COR-L47 (cell line): ENCODE measurements at places on chromosomes 4 and X.

DNA sequence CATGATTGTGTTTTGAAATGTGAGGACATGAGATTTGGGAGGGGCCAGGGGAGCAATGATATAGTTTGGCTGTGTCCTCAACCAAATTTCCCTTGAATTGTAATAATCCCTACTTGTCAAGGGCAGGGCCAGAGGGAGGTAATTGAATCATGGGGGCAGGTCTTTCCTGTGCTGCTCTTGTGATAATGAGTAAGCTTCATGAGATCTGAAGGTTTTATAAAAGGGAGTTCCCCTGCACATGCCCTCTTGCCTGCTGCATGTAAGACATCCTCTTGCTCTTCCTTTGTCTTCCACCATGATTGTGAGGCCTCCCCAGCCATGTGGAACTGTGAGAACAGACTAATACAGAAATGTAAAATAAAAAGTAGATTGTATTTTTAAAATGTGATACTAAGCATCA lies 1294.9 kb downstream of the ADGRL3 start:
- DNase-seq: no peak

GRCh38 chr4:139776235-139776634 lies 110.6 kb downstream of the MGST2 start:
- DNase-seq: no peak

DNA sequence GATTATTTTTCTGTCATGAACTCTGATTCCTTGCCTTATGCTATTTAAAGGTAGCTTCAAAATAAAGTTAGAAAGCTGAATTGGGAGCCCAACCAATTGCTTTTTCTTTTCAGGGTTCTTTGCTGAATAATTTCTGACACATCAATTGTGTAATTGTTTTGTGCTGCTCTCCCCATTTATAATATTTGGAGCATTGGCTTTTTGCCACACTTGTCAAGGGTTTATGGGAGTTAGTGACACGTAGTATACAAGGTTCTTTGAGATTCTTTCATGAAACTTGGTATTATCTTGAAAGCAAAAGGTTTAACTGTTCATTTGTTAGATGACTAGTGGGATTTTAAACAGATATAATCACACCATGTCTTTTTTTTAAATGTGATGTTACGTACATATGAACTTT lies 80.9 kb downstream of the POLA1 start:
- DNase-seq: no peak

DNA sequence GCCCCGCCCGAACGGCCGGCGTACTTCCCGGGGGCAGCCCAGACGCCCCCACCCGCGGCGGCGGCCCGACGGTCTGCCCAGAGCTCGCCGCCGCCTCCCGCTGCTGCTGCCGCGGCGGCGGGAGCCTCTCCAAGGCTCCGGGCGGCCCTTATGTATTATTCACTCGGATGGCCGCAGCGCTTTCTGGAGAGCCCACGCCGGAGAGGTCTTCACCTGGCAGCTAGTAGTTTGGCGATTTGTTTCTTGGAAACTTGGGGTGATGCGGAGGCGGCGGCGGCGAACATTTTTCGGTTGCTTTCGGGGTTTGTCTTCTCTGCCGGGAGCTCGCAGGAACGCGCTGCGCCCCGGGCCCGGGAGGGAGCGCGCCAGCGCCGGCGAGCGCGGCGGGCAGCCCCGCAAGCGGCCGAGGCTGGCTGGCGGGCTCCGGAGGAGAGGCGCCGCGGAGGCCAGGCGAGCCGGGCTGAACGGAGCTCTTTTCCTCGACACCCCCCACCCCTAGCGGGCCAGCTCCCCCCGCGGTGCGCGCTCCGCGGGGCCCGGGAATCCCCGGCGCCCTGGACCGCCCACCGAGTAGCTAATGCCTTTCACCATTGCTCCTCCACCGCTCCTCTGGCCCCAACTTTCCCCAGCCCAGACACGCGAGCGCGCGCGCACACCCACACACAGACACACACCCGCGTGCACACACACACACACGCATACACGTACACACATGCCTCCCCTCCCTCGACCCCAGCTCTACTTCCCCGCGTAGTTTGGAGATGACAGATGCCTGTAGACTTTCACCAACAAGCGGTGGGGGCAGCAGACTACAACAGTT lies 113.5 kb downstream of the DHX15 start:
- peak; percentile 31 for DNase-seq

- DNase-seq: no peak
These were observed 348.8 kb downstream of the GASK1B start for GRCh38 chr4:157824021-157824420.

- DNase-seq: peak; percentile 11
These were observed 118.8 kb downstream of the SMIM20 start for GRCh38 chr4:26032630-26033317.

DNA sequence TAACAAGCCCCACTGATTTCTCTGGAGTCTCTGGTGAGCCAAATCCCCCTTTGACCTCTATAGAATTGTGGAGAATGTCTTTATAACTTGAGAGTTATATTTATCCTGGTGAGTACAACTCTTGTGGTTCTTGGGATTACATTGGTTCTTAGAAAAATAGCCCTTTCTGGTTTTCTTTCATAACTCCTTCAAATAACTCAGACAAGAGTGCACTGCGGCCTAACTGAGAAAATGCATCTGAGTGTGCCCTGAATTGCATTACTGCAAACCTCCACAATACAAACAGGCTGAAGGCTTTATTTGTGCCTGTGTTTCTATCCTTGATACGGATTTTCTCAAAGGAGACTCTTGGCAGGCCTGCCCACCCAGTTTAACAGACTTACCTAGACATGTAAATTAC lies 2.7 kb downstream of the BEX3 start:
- no peak for DNase-seq

DNA sequence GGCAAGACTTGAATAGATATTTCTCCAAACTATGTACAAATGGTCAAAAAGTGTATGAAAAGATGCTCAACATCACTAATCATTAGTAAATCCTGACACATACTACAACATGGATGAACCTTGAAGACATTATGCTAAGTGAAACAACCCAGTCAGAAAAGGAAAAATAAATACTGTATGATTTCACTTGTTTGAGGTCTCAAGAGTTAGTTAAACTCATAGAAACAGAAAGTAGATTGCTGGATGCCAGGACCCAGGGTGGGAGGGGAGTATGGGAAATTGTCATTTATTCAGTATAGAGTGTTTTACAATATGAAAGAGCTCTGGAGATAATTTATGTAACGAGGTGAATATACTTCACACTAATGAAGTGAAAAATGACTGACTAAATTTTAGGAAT lies 32.4 kb downstream of the PRMT9 start:
- DNase-seq: no peak

- DNase-seq: no peak
These were observed 112.8 kb downstream of the KDR start for GRCh38 chr4:55012363-55013230.

DNA sequence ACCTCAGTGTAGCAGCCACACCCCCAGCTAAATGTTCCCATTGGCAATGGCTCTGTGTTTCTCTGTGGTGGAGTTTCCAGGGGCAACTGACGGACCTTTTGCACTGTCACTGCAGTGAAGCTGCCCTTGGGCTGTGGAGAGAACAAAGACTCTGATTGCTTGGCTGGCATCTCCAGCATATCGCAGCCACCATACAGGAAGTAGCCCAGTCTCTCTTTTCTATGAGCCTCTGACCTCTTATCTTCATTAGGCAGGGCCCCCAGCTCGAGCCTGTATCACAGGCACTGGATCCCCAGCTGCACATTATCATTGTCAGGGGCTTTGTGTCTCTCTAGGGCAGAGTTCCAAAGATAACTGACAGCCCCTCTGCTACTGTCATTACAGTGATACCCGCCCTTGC lies 483.5 kb downstream of the ARAP2 start:
- no peak for DNase-seq

- no peak for DNase-seq
These were observed 166.1 kb downstream of the AFAP1 start for GRCh38 chr4:7773401-7774180.

- peak; percentile 31 for DNase-seq
These were observed 12.3 kb upstream of the XPNPEP2 start for GRCh38 chrX:129726307-129727111.

DNA sequence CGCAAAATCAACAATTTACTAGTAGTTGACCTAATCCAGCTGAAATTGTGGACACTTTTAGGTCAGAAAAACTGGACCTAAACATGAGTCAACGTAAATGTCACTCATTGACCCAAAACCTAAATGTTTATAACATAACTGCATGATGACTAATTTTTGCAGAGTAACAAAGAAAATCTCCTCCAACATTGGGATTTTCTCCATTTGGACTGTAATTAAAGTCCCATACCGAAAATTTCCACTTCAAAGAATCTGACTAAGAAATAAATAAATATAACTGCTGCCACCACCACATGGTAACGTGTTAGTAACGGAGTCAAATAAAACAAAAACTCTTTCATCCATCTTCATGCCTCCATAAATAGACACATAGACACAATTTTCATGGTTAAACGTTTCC lies 1.9 kb downstream of the ADGRA3 start:
- DNase-seq: no peak

- no peak for DNase-seq
These were observed 222.3 kb upstream of the HS3ST1 start for GRCh38 chr4:11650801-11651596.

- no peak for DNase-seq
These were observed 192.8 kb downstream of the SMIM20 start for GRCh38 chr4:26106776-26107175.

DNA sequence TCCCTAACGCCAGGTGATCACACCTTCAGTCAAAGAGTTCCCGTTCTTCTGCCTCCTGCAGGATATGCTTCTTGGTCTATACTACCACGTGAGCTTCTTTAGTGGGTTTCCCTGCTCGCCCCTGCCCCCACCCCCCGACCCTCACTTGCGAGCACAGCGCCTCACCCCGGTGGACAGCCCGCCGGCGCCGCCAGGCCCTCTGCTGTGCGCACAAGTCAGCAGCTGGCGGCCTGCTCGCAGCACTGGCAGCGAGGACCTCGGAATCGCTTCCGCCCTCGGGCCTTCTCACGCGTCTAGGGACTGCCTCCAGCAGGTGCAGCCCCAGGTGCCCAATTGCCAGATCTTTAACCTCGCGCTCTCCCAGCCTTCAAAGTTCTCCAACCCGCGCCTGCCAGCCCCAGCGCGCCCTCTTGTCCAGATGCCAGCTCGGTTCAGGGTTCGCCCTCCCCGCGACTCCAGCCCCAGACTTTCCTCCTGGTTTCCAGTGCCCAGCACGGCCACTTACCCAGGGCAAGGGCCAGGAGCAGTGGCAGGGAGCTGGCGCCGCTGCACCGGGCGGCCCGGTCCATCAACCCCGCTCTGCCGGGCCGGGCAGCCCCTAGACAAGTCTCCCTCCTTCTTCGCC lies 454 bp downstream of the BTC start:
- DNase-seq: peak; percentile 74

DNA sequence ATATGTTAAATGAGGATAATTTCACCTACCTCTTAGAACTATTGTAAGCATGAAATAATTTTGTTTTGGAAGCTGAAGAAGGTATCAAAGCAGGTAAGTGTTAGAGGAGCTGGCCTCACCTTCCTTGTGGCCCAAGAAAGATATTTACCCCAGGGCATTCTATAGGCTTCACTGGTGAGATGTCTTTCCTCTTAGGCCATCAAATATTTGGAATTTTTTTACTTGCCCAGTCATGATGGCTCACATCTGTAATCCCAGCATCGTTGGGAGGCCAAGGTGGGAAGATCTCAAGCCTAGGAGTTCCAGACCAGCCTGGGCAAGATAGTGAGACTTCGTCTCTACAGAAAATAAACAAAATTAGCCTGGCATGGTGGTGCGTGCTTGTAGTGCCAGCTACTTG lies 6.1 kb upstream of the SMS start:
- no peak for DNase-seq

DNA sequence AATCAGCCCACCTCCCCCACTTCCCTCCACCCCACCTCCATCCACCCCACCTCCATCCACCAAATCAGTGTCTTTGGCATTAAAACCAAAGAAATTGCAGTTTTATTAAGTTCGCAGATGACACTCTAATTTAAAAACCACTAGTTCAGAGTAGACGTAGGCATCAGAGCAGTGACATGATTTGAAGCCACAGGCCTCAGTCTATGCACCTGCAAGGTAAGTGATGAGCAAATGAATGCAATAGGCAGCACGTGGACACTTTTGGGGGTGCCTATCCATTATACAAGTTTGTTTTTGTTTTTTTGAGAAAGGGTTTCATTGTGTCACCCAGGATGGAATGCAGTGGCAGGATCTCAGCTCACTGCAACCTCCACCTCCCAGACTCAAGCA lies 88.0 kb upstream of the TRIM2 start:
- no peak for DNase-seq

DNA sequence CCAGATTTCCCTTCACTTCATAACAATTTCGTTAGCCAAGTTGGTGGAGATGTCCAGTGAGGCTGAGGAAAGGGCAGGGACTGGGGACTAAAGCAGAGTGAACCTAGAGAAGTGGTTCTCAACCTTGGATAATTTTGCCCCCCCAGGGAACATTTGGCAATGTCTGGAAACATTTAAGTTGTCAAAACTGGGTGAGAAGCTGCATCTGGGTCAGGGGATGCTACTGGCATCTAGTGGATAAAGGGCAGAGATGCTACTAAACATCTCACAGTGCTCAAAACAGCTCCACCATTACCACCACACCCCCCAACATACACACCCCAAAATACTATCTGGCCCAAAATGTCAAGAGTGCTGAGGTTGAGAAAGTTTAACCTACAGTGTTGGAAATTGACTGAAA lies 32.0 kb upstream of the FGF16 start:
- no peak for DNase-seq

DNA sequence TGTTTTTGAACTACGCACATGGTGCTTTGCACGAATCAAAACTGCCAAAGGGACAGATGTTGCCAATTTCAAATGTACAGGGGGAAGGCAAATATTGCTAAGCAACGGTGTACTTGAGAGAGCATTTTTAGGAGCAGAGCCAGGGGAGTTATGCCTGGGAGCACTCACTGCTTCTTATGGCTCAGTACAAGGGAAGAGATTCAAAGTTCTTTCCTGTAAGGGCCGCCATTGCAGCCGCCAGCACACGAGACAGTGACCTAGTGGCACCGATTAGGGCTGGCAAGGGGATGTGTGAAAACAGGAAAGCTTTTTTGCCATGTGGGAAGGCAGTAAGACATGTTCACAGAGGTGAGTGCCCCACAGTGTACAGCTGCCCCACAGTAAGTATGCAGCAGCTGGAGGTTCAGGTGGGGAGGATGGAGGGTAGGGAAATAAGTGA lies 133.8 kb downstream of the AFF1 start:
- peak; percentile 62 for DNase-seq

DNA sequence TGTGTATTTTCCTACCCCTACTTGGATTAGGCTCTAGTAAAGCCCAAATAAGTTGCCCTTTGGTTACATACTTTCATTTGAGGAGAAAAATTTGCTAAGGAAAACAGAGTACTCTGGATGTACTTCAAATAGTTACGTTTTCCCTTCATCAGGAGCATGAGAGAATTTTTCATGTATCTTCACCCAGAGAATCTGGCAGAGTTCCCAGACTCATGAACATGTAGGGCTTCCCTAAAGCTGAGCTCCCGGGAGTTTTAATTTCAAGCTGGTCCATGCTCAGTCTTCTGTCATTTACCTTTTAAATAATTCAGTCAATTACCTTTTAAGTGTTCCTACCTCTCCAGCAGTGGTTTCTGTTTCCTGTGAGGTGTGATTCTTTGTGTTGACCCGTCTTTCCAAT lies 367.5 kb upstream of the GRID2 start:
- peak; percentile 79 for DNase-seq

GRCh38 chr4:127579821-127580220 lies 52.9 kb upstream of the INTU start:
- DNase-seq: no peak
